Mesothelial cell of epicardium (in vitro differentiated cells): ENCODE measurements at places on chromosomes 7 and 10.

GRCh38 chr7:92602352-92603088 is 12.3 kb upstream of the FAM133B start:
- no peak for DNase-seq

GRCh38 chr7:105195891-105196290 is 181.9 kb downstream of the KMT2E start:
- DNase-seq, result no peak

- no peak for DNase-seq
These were observed 24.8 kb downstream of the CCSER2 start for GRCh38 chr10:84353052-84353803.

- DNase-seq, result no peak
These were observed 316.2 kb downstream of the SORCS3 start for GRCh38 chr10:104957178-104957841.

- no peak for DNase-seq
These were observed 59.9 kb downstream of the PON1 start for GRCh38 chr7:95264363-95264891.
